Activated T-helper 1 cell treated with anti-CD3 and anti-CD28 coated beads, Interleukin-12 subunit alpha, Interleukin-12 subunit beta, Interleukin-2, Interleukin-4 antibody, amounts not matched to agents 30 ng/mL and 10 ng/mL and 1 ng/mL, durations not matched to agents 14 hours and 24 hours and 36 hours (primary cell): ENCODE measurements at places on chromosomes 12 and 14. TPM values are rescaled to one million over a fixed set of nuclear protein-coding genes. Genes with fewer than 3 reads are reported as not detected.

- H3K4me1 ChIP-seq = no peaks in the 10 kb centered on the region
- no peaks in the 10 kb centered on the region for H3K36me3 ChIP-seq
- no peak overlapping the region for H3K4me3 ChIP-seq
- H3K27me3 ChIP-seq = no peaks in the 10 kb centered on the region
- no peak for DNase-seq
Observed at GRCh38 chr12:77161944-77162343, 96.6 kb upstream of the E2F7 start.

The ALKBH1 gene
- 16.3 and 21.9 TPM in 2 replicates for total RNA-seq

DNA sequence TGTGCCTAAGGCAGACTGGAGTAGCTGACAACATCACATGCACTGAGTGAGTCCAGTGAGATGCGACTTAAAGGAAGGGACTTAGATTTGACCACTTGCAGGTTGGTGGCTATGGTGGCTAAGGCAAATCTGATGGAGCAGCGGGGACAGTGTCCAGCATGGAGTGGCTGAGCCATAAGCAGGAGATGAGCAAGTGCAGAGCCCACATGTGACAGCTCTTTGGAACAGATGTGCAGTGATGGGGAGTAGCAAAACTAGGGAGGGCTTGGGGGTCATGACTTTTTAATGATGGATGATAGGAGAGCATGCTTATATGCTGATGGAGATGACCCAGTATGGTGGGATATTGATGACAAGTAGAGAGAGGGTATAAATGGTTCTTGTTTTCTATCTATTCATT lies 80.2 kb downstream of the PELI2 start:
- DNase-seq = no peak
- H3K27ac ChIP-seq = no peak overlapping the region
- H3K27me3 ChIP-seq = no peaks in the 10 kb centered on the region
- H3K4me1 ChIP-seq = peaks cover 32% of the 10 kb centered on the region

- no peaks in the 10 kb centered on the region for H3K27me3 ChIP-seq
- no peak overlapping the region for H3K4me3 ChIP-seq
- no peak for DNase-seq
- no peaks in the 10 kb centered on the region for H3K4me1 ChIP-seq
- no peak overlapping the region for H3K27ac ChIP-seq
- H3K36me3 ChIP-seq = no peaks in the 10 kb centered on the region
Observed at GRCh38 chr12:129325566-129325965, 472.3 kb downstream of the GLT1D1 start.

The TSPAN8 gene
- total RNA-seq = not detected in 2 replicates

The BICDL1 gene
- 136 and 140 TPM in 2 replicates for total RNA-seq

The SOAT2 gene
- not detected in 2 replicates for total RNA-seq
